Effector CD4-positive, alpha-beta T cell (primary cell): ENCODE measurements at places on chromosomes 7 and 10.

DNA sequence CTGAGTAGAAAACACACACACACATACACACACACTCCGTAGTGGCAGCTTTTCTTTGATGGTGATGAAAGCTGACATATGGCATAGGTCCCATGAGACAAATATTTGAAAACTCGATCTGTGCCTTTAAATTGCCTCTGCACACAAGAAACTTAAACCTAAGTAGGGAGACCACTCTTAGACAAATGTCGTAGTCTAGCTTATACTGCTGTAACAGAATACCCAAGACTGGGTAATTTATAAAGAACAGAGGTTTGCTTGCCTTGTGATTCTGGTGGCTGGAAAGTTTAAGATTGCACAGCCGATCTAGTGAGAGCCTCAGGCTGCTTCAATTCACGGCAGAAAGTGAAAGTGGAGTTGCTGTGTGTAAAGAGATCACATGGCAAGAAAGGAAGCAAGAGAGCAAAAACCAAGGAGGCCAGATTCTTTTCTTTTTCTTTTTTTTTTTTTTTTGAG, 489.4 kb upstream of the SORCS1 start:
- no peak for DNase-seq

- no peak for DNase-seq
Measured at GRCh38 chr7:156092307-156092706, 280.0 kb upstream of the SHH start.

DNA sequence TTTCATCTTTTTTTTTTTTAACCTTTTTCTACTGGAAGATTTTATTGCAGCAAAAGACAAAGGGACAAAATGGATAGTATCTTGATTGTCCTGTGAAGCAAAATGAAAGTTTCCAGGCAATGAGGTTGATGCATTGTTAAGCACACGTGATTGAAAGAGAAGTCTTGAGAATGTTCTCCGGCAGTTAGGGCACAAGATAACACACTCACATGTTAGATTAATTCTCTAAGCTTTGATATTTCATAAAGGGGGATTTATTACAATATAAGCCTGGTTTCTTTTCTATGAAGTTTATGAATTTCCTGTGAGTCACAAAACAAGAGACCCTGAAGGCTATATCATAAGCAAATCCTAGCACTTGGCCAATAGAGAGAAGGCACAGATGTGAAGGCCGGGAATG, 93.4 kb upstream of the ARMC3 start:
- DNase-seq, result no peak

GRCh38 chr7:107580716-107581383, 804 bp downstream of the BCAP29 start:
- no peak for DNase-seq

GRCh38 chr10:1643161-1643907, 94.0 kb downstream of the ADARB2 start:
- no peak for DNase-seq

GRCh38 chr7:137625197-137625596, 221.6 kb downstream of the DGKI start:
- no peak for DNase-seq

- DNase-seq, result no peak
Measured at GRCh38 chr7:21469894-21470293, 42.0 kb downstream of the SP4 start.

DNA sequence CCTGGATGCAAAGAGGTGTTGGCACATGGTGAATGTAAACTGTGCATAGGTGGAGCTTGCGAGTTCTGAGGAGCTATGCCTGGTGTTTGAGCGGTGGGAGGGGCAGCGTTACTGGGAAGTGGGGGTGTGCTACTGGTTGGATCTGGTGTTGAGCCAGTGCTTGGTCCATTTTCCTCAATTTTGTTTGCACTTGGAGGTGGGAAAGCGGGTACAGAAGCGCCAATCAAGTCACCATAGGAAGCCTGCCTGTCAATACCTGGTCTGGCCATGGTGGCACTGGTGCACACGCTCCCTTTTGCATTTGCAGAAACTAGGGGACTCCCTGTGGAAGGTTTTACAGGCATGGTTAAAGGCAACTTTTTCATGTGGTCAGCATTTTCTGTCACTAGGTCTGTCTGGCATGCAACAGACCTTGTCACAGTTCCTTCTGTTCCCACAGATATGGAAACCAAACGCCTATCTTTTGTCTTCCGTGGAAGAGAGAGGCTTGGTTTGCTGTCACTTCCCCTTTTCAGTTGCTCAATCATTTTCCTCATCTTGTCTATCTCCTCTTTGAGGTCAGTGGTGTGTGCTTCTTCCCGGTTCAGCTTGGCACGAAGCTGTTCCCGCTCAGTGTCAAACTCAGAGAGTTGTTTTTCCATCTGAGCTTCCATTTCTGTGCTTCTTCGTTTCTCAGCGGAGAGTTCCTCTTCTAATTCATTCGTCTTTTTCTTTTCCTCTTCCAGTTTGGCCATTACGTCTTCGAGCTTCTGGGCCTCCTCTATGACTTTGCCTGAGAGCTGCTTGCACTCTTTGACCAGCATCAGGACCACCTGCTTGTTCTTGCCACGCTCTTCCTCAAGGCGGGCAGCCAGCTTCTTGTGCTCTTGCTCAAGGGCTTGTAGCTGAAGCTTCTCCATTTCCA, 81.1 kb downstream of the CTTNBP2 start:
- no peak for DNase-seq
